ENCODE measurements at places on chromosomes 1 and 21.

DNA sequence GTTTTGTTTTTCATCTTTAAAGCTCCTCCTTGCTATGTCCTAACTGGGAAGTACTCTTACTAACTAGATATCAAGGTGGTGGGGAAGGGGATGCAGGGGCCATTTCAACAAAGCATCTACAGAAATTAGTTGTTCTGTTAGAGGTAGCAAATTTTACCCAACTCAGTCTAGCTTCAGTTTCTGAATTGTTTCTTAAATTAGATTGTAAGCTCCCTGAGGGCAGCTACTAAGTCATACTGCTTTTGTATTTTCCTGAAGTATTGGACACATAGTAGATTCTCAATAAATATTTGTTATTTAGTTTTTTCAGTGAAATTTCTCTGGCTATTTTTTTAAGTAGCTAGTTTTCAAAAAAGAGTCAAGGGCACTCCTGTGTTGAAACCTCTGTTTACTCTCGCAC, 1.8 kb downstream of the UBAP2L start:
- no peak for DNase-seq

GRCh38 chr1:47562799-47563198, 125.0 kb downstream of the FOXD2 start:
- no peak for DNase-seq

- no peak for DNase-seq
These were observed 37.3 kb downstream of the COL24A1 start for GRCh38 chr1:86119214-86119764.

GRCh38 chr1:154729577-154729976, 121.6 kb upstream of the ADAR start:
- DNase-seq: no peak

DNA sequence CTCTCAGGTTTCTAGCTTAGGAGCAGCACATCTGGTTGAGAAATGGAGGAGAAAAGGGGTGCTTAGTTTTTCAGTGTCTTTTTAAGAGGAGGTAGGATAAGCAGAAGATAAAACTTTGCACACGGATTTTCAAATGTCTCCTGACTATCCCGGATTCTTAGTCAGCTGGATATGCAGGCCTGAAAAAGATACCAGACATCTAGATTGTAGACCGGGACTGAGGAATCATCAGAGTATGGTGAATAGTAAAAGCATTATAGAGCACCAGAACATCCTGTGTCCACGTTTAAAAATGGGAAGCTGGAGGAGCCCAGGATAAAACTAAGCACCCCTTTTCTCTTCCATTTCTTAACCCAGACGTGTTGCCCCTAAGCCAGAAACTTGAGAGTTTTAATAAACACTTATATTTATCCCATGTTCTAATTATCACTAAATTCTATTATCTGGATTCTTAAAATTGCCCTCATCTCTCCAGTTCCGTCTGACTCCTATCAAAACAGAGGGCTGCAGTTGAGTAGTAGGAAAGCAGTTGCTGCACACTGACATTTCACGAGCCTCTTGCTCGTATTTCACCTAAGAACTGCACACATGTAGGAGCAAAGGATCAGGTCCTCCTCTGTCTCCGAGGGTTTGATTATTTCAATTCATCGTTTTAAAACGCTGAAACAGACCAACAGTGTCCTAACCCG, 609 bp downstream of the PIGK start:
- DNase-seq: no peak

DNA sequence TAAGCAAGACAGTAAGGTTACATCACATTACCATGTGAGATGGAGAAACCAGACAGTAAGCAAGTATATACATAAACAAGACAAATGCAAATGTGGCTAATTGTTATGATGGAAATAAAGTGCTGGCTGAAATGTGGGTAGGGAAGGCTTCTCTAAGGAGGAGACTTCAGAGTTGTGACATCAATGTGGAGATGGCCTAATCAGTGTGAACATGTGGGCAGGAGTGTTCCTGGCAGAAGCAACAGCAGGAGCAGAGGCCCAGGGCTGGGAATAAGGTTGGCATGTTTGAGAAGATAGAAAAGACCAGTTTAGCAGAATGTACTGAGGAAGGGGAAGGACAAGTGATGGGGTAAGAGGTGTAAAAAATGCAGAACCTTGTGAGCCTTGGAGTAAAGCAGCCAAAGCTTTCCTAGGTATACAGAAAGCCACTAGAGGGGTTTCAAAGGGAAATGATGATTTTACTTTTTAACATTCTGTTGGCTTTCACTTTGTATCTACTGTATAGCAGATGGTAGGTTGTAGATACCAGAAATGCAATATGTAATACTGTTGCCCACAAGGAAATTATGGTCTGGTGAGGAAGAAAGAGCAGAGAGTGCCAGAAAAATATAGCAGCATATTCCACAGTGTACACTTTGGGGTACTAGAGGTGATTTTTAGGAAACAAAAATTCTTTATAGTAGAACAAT, 197.4 kb downstream of the FGGY start:
- no peak for DNase-seq
